Left colon (tissue), 2 donors: ENCODE measurements at places on chromosomes 5 and 9. TPM values are rescaled to one million over a fixed set of nuclear protein-coding genes. Genes with fewer than 3 reads are reported as not detected.

GRCh38 chr9:100473276-100474081 is 530 bp downstream of the TMEFF1 start:
- peak; percentile 17 for DNase-seq

GRCh38 chr5:119220576-119221197 is 135.1 kb upstream of the TNFAIP8 start:
- no peak for DNase-seq

- DNase-seq, result no peak
Observed at GRCh38 chr5:24080046-24080445, 564.7 kb downstream of the CDH10 start.

Gene BRINP1
- 0.15 TPM for total RNA-seq
